ENCODE measurements at places on chromosomes 16 and 17.

GRCh38 chr17:58753026-58753425 is 2.6 kb upstream of the PPM1E start:
- DNase-seq: no peak

DNA sequence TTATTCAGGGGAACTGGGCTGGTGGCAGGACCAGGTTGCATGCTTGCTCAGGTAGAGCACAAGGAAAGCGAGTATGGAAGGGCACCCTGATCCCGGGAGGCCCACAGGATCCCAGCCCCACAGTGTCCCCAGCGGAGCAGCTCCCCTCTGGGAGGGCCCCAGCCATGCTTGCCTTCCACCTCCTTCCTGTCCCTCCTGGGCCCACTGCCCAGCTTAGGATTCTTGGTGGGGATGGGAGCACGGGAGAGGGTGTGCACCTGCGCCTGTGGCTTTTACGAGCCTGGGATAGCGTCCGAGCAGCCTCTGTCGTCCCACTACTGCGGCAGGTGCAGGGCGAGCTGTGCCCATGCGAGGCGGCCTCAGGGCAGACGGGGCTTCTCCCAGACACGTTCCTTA is 114.5 kb downstream of the BANP start:
- no peak for DNase-seq

DNA sequence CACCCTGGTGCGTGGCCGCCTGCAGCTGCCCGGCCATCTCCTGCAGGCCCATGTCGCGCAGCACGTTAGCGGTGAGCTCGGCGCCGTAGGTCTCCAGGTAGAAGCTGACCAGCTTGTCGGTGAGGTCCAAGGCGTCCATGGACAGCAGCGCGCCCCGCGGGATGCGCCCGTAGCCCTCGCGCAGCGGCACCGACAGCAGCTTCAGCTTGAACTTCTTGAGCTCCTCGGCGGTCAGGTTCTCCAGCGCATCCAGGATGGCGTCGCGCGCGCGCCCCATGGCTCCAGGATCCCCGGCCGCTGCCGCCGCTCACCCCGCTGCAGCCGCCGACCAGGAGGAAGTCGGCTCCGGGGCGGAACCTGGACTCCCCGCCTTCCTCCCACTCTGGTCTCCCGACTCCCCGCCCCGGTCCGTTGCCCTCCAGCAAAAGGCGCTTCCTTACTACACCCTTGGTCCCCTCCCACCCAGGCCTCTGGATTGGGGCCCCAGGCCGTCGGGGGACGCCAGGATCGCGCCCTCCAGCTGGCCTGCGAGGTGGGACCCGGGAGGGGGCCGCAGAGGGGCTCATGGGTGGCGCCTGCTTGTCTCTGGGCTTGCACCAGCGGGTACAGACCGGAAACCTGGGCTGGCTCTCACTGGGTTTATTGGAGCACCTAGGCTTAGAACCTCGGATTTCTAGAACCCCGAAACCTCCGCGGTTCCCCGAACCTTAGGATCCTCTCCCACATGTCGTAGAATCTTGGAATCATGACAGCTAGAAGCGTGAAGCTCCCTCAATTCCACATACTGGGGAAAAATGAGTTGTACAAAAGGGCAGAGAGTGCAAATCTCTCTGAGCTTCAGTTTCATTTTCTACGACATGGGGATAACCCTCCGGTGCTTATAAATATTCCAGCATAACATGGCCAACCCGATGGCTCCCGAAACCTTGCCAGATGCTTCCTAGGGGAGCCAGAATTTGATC is at the start of gene PYCARD:
Gene PYCARD (minus strand): TSS at position 347 of the 962 bp plus-strand sequence. CDS start 70 bp downstream, at position 277.
- peak; percentile 60 for DNase-seq

DNA sequence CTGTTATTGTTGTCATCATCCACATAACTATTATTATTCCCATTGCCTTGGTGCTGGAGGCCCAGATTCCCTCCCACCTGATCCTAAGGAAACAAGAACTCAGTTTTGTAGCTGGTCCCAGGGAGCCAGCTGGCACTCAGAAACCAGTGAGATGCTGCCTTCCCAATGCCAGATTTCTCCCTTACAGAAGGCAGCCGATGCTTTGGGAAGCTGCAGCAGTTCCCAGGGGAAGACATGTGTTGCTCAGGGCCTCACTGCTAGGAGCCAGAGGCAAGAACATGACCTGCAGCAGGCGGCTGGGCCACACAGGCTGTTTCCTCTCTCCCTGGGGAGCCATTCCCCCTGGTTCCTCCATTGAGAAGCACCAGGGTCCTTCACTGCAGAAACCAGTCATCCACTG is 59.9 kb upstream of the GRIN2A start:
- DNase-seq: no peak

DNA sequence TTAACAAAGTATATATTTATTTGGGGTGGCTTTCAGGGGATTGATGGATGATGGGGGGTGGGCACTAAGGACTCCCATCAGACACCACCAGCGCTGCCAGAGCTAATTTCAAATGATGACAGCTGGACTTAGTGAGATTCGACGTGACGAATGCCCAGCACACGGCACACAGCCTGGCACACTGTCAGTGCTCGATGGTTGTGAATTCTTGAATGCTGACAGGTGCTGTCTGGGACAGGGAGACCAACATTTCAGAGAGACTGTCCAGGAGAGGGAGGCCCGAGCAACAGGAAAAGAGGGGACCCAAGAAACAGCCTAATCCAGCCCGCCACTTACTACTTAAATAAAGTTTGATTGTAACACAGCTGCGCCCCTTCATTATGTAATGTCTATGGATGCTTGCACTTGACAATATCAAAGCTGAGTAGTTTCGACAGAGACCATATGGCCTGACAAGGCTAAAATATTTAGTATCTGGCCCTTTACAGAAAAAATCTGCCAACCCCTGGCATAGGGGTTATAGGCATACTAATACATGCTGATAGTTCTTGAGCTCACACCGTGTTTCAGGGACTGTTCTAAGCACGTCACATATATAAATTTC is 6.2 kb upstream of the MPRIP start:
- no peak for DNase-seq

DNA sequence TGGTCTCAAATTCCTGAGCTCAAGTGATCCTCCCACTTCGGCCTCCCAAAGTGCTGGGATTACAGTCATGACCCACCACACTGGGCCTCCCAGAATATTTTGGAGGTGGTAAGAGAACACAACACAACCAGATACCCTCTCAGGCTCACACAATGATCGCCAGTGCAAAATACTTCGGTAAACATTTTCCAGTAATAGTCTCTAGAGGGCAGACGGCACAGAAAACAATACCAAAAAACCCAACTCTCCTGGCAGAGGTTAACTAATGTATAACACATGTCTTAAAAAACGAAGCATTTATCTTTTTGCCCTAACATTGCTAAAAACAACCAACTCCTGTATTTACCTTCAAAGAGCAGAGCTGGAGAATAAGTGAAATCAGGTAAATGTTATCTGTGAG is 10.5 kb downstream of the NUFIP2 start:
- peak; percentile 49 for DNase-seq

DNA sequence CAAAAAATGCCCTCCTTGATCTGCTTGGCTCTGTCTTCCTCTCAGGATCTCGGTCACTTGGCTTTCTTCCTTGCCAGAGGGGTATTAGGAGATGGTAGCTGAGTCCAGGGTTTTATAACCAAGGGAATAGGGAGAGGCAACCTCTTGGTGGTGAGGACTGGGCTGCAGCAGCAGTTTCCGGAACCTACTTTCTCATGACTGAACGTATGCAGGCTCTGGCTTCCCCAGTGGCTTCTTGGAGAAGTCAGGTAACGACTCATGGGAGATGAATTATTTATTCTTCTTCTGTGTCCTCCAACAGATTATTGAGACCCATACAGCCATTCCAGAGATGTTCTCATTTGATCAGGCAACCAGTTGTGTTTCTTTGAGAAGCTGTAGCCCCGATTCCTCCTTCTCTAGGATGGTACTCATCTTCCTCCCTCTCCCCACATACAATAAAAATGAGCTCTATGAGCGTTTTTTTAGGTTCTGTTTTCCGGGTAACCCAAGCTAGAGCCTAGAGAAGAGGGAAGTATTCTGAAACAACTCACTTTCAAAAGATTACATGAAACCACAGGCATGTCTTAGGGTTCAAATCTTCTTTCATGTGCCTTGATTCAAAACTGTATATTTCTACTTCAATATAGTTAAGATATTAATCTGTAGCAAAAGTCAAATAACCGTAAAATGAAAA is 22.3 kb upstream of the DHX40 start:
- DNase-seq: no peak

GRCh38 chr17:7296189-7296861 is 1.9 kb upstream of the YBX2 start:
- peak; percentile 92 for DNase-seq

- DNase-seq: no peak
Measured at GRCh38 chr17:80503921-80504320, 27.5 kb upstream of the NPTX1 start.

GRCh38 chr17:75664099-75664549 is 2.8 kb downstream of the RECQL5 start:
- no peak for DNase-seq

DNA sequence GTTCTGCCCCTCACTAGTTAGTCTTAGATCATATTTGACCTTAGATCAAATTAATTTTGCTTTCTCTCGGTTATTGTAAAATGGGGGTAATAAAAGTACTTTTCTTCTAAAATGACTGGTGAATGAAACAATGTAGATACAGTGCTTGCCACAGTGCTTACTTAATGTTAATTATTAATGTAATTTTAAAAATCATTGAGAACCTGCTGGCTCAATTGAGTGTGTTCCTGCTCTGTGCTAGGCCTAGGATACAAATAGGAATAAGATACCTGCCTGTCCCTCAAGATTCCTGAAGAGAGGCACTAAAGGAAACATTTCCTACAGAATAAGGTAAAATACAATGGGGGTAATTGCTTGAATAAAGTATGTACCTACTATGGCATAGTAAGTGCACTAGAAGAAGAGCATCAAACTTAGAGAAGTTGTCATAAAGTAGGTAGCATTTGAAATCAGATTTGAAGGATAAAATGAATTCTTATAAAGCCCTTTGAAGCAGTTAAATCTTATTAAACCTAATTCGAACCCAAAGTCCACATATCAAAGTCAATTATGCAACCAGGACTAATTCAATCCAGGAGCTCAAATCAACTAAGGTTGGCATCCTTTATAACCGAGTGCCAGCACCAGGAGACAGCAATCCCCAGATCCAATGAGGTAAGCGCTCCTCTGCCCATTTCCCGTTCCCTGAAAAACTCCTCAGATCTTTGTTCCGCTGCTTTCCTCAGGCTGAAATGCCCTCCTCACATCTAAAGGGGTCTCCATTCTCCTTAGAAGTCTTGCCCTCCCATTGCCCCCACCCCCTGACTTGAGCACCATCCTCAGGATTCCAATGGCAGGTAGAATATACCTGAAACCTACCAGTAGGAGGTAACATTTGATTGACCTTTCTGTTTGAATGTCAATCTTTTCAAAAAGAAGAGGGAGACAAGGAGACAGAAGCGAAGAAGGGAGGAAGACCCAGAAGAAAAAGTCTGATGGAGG is 2.4 kb upstream of the MED13 start:
- DNase-seq: no peak

GRCh38 chr17:77379832-77380231 is 239.1 kb downstream of the SEC14L1 start:
- no peak for DNase-seq

- peak; percentile 61 for DNase-seq
Measured at GRCh38 chr16:2148714-2149629, 547 bp downstream of the RAB26 start.

- no peak for DNase-seq
Measured at GRCh38 chr16:5231246-5231759, 133.7 kb upstream of the EEF2KMT start.

DNA sequence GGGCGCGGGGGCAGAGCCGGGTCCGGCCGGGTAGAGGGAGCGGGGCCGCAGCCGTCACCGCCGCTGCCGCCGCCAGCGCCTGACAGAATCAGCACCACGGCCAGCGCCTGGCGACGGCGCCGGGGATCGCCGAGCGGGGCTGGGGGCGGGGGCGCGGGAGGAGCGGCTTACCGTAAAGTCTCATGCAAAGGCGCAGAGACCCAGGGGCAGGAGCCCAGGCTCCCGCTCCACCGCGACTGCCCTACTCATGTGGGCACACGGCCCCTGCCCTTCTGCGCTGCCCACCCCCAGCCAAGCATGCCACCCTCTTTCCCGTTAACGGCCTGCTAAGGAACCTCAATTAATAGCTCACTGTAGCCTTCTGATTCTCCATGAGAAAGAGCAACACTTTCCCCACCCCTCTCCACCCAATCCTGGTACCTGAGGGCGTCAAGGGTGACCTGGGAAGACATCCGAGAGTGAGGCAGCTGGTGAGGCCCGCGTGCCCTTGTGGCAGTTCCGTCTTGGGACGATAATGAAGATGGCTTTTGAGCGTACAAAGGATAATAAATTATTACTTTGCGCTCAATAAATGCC is at the start of gene SEZ6:
Gene SEZ6 (minus strand): TSS at position 98 of the 576 bp plus-strand sequence. CDS start 164 bp downstream, outside the sequence.
- peak; percentile 94 for DNase-seq

DNA sequence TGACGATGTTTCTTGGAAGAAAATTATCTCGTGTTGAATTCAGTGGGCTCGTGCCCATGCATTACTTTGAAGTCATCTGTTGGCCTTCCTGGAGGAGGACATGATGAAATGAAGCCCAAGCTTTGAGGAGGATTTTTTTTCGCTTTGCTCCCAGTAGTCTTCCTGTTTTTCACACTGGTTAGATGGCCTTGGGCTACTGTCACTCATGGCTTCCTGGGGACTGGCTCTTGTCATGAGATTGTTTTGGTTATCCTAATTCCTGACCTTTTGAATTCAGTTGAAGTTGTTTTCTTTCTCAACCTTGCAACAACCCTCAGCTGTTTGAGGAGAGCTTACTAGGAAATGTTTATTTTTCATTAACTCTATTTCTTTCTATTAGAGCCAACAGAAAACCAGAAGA is 430.7 kb downstream of the HS3ST3B1 start:
- DNase-seq: no peak

GRCh38 chr17:39666231-39666600 is 1.1 kb downstream of the TCAP start:
- no peak for DNase-seq

- peak; percentile 73 for DNase-seq
Measured at GRCh38 chr17:40457964-40458791, 14.9 kb downstream of the IGFBP4 start.

GRCh38 chr17:82980632-82981031 is 98.8 kb upstream of the METRNL start:
- no peak for DNase-seq

All from SK-N-SH (cell line).